Panc1 (cell line): ENCODE measurements at places on chromosomes 5 and 9.
A peak's percentile ranks its signal among the peaks of the same experiment; 100 is the strongest.

DNA sequence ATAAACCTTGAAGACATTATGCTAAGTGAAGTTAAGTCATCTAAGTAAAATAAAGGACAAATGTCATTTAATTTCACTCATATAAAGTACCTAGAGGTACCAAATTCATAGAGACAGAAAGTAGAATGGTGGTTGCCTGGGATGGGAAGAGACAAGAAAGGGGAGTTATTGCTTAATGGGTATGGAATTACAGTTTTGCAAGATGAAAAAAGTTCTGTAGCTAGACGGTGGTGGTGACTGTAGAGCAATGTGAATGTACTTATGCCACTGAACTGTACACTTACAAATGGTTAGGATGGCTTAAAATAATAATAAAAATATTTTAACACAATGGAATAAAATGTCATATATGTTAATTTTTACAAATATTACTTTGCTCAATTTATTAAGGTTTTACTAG, 128.0 kb downstream of the MPDZ start:
- no peak for DNase-seq

DNA sequence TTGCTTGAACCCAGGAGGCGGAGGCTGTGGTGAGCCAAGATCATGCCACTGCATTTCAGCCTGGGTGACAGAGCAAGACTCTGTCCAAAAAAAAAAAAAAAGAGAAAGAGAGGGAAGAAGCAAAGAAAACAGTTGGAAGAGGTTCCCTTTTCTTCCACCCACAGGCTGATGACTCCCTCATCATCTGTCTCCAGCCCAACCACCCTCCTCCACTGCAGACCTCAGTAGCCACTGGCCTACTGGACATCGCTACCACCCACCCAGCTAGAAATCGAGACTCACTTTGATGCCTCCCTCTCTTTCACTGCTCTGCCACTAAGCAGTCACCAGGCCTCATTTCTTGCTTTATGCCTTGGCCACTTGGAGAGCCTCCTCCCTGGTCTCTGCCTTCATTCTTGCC, 71.2 kb downstream of the NIPSNAP3B start:
- no peak for DNase-seq

DNA sequence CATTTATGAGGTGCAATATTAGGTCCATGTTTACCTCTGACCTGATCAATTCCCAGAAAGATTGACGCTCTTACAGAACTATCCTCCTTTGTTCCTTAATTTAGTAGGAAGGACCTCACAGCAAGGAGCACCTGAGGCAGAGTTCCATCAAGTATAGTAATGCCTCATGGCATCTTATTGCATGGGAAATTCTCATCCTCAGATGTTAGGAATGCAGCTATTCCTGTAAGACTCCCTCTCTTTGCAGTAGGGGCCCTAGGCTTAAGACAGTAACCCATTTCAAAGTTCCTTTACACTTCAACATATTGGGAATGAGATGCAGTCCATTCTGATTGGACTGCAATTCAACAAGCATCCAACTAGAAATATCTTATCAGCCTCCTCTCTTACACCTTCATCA, 69.8 kb downstream of the SLCO4C1 start:
- no peak for DNase-seq

- DNase-seq = no peak
Measured at GRCh38 chr5:32471784-32472183, 27.2 kb upstream of the ZFR start.

DNA sequence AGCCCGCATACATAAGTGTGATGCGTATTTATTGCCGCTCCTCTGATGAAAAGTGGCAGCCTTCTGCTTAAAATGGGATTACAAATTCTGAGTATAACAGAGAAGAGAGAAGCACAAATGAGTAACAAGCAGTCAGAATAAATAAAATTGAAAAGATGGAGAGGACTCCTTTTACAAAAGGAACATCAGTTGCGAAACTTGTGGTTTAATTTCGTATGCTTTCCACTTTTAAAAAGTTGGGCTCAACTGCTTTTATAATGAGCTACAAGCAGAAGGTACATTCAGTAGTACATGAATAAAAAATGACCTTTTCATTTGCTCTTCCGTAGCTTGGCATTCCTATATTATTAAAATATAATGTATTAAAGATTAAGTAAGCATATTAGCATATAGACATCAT, 320.0 kb downstream of the FBXL17 start:
- DNase-seq = no peak

GRCh38 chr9:98226516-98226915, 28.9 kb downstream of the TBC1D2 start:
- DNase-seq = no peak

GRCh38 chr9:91835216-91835615, 114.8 kb downstream of the ROR2 start:
- DNase-seq = no peak

GRCh38 chr9:35423499-35423898, 66.4 kb upstream of the RUSC2 start:
- DNase-seq = no peak

DNA sequence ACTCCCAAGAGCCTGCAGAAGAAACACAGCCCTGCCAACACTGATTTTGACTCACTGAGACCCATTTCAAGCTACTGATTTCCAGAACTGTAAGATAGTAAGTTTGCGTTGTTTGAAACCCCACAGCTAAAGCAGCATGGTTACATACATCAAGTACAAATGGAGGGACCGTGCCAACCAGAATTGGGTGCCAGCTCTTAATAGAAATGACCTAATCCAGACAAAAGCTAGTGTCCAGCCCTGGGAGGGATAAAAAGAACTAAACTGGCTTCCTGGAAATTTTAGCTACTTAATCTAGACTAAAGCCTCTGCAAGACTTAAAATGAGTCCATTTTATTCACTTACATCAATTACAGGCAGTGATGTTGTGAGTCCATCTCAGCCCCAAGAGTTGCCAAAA, 122.6 kb downstream of the ADAMTS12 start:
- no peak for DNase-seq

DNA sequence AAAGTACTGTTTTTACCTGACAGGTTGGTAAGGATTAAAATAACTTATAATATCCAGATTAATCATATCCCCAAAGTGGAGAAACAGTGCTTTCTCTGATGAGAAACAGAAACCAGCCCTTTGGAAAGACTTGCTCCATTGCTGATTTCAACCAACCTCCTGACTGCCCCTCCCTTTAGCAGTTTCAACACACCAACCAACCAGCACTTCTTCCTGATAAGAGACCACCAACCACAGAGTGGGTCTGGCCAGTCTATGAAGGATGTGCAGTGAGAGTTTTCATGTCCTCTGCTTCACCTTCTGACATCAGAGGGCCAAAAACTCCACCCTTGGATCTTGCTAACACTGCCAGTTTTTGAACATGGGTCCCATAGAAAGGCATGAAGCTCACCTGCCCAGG, 28.1 kb downstream of the RIGI start:
- no peak for DNase-seq

- DNase-seq = peak; percentile 24
Measured at GRCh38 chr9:125631391-125632085, 75.5 kb downstream of the MAPKAP1 start.

DNA sequence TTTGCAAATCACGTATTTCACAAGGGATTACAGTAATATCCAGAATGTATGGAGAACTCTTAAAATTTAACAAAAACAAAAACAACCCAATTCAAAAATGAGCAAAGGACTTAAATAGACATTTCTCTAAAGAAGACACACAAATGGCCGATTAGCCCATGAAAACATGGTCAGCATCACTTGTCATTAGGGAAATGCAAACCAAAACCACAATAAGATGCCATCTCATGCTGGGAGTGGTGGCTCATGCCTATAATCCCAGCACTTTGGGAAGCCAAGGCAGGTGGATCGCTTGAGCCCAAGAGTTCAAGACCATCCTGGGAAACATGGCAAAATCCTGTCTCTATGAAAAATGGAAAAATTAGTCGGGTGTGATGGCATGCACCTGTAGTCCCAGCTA, 120.2 kb downstream of the SUSD1 start:
- DNase-seq = no peak

- no peak for DNase-seq
Measured at GRCh38 chr9:114088571-114089170, 10.4 kb downstream of the KIF12 start.

DNA sequence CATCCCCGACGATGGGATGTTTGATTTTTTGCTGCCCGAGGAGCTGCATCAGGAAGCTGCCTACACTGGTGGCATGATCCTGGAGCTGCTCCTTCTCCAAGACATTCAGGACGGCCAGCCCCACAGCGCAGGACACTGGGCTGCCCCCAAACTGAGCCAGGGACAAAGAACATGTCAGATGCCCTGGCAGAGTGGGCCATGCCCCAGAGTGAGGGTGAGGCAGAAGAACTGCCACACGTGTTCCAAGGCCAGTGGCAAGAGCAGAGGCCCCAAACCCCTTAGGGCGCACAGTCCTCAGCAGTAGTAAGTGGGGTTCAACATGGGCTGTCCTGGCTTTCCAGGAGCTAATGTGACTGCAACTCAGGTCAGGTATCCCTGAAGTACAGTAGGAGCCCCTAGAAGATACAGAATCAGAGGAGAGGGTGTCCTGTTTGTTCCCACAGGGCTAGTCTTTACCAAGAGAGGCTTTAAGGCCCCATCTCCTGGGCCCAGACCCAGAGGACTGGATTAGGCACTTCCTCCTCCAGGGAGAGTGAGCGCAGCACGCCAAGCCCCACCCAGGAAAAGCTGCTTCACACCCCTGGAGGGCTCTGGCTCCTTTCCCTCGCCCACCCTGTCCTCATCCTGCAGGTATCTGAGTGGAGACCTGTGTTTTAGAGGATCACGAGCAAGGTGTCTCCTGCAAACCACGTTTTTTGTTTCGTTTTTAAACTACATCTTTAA, 11.1 kb downstream of the HNRNPAB start:
- no peak for DNase-seq

DNA sequence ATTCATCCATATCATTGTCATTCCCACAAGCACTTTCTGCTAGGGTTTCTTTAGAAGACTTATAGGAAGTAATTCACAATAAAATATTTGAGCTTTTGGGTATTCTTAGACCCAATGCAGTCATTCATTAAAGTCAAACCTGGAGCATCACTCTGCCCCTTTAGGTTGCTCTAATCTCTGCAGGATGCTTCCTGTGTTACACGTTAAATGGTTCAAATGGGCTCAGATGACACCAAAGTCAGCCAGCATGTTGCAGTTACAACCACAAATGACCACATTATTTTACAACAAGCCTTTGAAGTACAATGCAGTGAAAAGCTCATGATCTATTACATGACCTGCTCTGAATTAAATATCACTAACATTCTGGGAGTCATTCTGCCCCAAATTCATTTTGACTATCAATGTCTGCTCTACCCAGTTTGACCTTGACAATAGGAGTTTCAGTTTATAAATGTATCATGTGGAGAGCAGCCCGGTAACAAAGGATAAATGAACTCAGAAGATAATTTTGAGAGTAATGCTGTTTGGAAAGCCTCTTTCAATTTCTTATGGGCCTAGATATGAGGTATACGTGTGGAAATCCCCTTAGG, 668.6 kb upstream of the DMAC1 start:
- DNase-seq = no peak

DNA sequence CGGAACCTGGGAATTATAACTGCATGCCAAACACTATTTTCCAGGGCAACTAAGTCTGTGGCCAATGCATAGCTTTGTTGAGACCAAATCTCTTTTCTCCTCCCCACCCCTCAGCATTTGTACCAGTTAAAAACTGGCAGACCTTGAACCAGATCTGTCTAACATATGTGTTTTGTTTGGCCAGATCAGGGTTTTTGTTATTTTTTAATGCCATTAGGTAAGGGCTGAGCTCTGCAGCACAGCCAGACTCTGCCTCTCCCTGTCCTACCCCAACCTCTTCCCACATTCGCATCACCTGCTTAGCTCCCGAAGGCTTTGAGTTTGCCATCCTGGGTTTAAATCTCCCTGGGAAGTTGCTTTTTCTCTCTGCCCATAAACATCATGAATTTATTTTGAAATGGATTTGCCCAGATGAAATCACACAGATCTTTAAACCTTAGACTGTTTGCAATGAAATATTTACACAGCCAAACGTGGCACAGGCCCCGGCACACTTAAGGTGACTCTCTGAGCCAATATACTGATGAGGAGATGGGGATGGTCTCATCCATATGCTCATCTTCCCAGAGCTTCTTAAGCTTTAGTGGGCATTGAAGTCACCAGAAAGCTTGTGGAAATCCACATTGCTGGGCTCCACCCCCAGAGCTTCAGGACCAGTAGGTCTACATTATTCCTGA, 54.0 kb upstream of the ALDH1B1 start:
- DNase-seq = no peak

- no peak for DNase-seq
Measured at GRCh38 chr5:35094948-35095347, 47.2 kb upstream of the AGXT2 start.

DNA sequence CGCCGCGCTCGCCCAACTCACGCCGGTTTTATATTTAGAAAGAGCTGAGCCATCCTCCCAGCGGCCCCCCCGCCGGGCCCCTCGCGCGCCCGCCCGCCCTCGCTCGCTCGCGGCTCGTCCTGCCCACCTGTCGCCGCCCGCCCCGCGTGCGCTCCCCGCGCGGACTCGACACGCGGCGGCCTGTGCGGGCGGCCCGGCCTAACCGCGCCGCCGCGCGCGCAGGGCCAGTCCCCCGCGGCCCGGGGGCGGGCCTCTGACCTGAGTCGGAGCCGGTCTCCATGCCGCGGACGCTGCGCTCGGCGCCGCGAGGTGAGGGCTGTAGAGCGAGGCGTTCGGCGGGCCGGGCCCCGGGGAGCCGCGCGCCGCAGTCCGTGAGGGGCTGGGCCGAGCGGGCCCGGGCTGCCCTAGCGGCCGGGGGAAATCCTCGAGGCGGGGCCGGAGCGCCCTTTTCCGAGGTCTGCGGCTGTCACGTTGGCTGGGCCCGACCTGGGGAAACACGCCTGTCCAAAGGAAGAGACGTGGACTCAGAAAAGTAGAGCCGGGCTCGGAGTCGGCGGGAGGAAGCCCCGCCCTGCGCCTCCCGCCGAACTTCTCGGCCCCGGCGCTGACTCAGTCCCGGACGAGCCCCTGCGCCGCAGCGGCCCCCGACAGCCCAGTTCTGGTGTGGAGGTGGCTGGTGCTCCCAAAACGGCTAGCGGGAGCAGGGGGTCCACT, at the start of gene ECPAS:
TSS of gene ECPAS (minus strand) at position 526 of the 714 bp plus-strand sequence. CDS start 11,465 bp downstream, outside the sequence.
- no peak for DNase-seq

- DNase-seq = no peak
Measured at GRCh38 chr9:72991772-72992171, 38.9 kb upstream of the ALDH1A1 start.

DNA sequence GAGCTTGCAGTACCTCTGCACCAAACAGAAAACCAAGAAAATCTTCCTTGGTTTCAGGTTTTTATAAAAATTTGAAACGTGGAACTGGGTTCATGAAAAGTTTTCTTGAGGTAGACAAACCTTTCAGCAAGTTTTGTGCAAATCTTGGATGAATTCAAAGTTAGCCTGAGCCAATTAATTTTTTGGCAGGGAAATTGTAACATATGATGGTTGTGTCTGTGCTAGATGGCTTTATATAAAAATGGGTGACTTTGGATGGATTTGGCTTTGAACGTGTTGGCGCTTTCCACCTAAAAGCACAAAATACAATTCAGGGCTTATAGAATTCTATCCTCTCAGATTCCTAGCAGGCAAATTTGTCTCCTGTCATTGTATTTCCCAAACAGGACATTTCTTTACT, 524.4 kb downstream of the CAAP1 start:
- no peak for DNase-seq

DNA sequence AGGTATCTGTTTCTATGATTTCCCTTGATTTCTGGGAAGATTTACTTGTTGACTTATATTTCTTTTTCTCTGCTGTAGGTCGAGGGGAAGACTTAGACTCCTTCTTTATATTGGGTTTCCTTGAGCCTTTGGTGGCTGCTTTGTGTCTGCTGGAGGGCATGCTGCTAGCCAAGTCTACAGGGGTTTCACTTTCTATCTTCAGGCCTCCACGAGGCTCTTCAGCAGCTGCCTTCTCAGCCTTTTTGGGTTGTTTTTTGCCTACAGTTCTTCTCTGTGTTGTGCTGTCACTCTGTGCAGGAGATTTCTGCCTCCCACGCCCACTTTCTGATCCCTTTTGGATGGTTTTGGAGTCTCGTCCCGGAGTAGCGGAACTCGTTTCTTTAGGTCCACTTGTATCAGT, 23.2 kb downstream of the LEAP2 start:
- no peak for DNase-seq
